ENCODE measurements at places on chromosomes 4 and X.

GRCh38 chrX:106898462-106898861 lies 4.7 kb downstream of the RIPPLY1 start:
- no peak for DNase-seq

DNA sequence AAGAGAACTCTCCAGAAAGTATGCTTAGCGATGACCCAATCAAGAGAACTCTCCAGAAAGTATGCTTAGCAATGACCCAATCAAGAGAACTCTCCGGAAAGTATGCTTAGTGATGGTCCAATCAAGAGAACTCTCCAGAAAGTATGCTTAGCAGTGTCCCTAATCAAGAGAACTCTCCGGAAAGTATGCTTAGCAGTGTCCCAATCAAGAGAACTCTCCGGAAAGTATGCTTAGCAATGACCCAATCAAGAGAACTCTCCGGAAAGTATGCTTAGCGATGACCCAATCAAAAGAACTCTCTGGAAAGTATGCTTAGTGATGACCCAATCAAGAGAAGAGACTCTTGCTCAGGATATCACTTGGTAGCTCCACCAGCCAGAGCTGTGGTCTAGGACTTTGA lies 92.5 kb downstream of the AFAP1 start:
- no peak for DNase-seq

DNA sequence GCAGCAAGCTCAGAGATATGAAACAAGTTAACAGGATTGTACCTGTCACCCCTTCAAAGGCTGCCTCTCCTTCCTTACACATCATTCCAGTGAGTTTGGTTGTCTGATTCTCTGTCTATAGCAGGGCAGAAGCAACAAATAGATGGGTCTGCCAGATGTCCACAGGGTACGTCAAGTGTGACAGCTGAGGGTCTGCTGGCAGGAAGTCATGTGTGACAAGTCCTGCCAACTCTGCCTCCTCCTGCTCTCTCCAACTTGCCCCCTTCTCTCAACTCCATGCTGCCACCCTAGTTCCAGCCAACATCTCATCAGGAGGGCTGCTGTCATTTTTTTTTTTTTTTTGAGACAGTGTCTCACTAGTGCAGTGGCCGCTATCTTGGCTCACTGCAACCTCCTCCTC lies 109.2 kb downstream of the NSUN7 start:
- no peak for DNase-seq

- DNase-seq: no peak
These were observed 4.8 kb downstream of the ADD1 start for GRCh38 chr4:2848449-2848848.

DNA sequence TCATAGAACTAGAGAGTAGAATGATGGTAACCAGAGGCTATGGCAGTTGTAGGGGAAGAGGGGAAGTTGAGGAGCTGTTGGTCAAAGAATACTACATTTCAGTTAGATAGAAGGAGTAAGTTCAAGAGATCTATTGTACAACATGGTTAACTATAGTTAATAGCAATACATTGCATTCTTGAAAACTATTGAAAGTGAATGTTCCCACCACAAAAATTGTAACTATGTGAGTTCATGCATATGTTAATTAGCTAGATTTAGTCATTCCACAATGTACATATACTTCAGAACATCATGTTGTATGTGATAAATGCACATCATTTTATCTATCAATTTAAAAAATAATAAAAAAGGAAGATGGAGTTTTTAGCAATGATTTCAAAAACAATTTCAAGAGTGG lies 125.3 kb upstream of the IL15 start:
- no peak for DNase-seq

DNA sequence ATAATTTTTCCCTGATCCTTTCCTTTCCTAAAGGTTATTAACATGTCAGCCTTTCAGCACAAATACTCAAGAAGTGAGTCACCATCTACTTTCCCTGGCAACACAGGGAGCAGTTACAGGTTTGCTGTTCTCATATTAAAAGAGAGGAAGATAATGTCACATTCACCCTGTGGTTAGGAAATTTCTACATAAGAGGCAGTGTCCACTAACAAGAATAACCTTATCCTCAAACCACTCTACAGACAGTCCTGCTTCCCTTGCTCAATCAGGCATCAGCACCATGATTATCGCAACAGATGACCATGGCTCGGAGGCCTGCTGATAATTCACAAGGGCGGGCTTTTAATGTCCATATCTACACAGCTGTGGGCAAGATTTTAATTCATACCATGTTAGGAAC lies 30.9 kb downstream of the RNF150 start:
- DNase-seq: no peak

DNA sequence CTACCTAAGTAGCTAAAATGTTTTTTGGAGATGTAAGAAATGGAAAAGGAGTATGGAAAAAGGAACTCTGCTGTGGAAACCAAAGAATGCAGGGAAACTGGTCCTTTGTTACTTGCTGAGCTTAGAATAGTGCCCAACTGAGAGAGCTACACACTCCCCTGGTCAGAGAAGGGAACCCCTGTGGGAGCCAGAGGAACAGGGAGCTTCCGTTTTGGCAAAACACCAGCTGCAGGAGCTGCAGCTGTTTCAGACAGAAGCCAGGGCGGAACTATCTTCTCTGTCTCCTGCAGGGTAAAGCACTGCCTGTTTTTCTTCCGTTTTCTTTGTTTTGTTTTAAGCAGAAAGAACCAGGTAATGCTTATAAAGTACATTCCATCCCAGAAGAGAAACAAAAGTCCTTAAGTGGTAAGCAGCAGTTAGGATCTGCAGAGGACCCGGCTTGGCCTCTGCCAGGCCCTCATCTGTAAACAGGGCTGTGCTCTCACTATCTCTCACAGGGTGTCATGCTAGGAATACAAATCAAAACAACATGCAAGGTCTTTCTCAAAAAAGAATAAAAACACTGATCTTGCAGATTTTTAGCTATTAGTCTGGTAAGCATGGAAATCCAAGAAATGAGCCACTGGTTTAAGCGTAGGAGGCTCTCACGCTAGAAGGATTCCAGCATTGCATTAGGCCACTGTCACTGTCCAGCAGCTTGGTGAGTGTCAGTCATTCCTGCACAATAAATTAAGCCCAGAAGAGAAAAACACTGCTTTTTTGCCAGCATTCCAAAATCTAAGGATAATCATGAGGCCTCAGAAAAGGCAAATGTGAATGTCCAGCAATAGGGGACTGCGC lies 76.1 kb downstream of the CHST7 start:
- DNase-seq: no peak

GRCh38 chrX:723781-724180 lies 93.2 kb downstream of the SHOX start:
- no peak for DNase-seq

- DNase-seq: no peak
These were observed 80.0 kb downstream of the AREG start for GRCh38 chr4:74524985-74525384.

DNA sequence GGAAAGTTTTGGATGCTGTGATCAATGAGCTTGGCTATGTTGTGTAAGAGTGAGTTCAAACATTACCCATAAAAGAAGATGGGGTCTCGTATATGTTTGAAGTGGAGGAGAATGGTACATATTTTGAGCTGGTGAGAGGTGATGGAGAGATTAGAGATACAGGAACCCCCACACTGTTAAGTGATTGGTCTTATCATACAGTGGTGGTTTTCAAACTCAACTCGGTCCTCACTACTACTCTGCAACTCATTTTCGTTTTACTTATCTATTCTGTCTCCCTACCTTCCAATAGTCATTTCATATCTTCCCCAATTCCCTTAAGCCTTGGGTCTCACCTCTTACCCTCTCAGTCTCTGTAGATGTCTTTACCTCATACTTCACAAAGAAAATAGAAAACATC lies 16.4 kb upstream of the TNIP3 start:
- no peak for DNase-seq

DNA sequence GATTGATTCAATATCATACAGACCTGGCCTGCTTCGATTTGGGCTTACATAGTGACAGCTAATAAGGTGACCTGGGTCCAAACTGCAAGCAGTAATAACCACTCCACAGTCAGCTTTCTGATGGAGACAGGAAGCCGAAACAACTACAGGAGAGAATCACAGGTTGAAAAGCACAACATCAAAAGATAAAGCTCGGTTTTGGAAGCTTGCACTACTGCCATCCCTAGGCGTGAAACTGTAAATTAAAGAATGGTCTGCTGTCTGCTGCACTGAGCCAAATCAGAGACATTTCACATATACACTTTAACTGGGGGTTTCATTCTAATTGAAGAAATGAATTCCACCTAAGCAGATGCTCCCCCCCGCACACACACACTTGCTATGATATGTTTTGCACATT lies 116.3 kb downstream of the DHX15 start:
- DNase-seq: no peak

- DNase-seq: peak; percentile 37
These were observed 59.4 kb downstream of the POLR2B start for GRCh38 chr4:57037982-57038604.

- DNase-seq: no peak
These were observed 12.6 kb downstream of the SSR4 start for GRCh38 chrX:153806999-153807575.

GRCh38 chr4:184392748-184393559 lies 81.4 kb downstream of the IRF2 start:
- DNase-seq: no peak

DNA sequence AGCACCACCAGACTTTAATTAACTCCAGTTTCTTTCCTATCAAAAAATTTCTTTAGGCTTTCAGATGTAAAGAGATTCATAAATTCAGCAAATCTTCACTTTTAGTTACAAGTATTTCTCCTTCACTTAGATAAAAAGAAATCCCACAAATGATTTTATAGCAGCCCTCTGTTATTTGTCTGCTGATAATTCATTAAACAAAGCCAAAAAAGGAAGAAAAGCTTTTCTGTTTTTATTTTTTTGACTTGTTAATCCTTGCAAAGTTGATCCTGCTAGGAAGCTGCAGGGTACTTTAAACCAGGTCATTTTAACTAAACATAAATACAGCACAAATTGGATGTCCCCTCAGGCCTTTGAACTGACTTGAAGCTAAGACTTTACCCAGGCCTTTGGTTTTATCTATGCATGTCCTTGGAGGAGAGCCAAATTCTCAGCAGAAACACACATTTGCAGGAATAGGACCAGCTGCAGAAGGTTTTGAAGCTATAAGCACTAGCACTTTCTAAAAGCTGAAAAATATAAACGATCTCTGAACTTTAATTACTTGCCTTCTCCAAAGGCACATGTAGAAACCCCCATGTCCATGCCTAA lies 57.5 kb downstream of the PCDH18 start:
- no peak for DNase-seq

GRCh38 chr4:94506822-94507221 lies 55.1 kb downstream of the PDLIM5 start:
- DNase-seq: no peak

GRCh38 chr4:134308910-134309309 lies 107.3 kb upstream of the PABPC4L start:
- DNase-seq: no peak

DNA sequence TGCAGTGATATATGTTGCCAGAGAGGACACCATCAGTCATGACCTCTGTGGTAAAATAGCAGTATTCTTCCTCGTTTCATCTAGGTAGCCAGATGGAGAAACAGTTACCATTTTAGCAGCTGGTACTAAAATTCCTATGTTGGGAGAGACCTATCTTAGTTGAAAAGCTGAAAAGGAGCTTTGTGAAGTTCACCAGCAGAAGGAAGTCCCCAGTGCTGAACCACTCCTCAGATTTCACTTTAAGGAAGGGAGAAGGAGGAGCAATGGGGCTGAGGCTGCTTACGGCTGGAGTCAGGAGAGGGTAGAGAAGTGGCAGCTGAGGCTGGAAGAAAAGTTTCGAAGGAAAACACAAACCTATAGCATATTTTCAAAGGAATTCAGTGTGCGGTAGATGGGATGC lies 103.7 kb downstream of the ATXN3L start:
- DNase-seq: no peak

GRCh38 chr4:1183985-1184773 lies 11.8 kb upstream of the SPON2 start:
- no peak for DNase-seq

- no peak for DNase-seq
These were observed 93.5 kb upstream of the SLC6A14 start for GRCh38 chrX:116342903-116343302.

GRCh38 chrX:8037593-8038348 lies 110.6 kb upstream of the PNPLA4 start:
- DNase-seq: no peak

GRCh38 chrX:78534221-78534620 lies 124.9 kb downstream of the RTL3 start:
- DNase-seq: no peak

DNA sequence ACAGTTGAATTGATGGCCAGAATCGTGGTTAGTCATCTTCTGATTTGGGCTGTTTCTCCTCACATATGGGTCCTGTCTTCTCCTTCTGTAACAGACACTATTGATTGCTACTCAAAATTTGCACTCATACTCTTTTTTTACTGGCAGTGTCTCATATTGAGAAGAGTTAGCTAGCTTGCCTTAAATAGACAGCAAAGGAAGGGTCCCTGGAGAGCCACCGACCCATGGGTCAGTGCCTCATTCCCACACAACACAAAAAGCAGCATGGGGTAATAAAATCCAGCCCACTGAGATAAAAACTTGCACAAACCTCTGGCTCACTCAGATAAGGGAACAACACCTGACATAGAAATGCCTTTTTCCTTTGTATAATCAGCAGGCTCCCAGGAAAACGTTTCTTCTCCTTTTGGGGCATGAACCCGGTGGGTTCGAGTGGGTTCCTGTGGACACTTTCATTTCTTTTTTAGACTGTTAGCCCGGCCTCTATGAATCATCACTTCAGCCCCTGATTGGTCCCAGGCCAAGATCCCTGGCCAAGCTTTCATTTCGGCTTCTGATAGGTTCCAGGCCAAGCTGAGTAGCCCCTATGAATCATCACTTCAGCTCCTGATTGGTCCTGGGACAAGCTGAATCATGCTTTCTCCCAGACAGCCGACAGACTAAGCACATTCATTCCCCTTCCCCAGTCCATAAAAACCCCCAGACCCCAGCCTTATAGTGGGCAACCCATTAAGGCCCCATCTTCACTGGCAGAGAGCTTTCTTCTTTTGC lies 408.1 kb downstream of the DCAF12L2 start:
- no peak for DNase-seq

DNA sequence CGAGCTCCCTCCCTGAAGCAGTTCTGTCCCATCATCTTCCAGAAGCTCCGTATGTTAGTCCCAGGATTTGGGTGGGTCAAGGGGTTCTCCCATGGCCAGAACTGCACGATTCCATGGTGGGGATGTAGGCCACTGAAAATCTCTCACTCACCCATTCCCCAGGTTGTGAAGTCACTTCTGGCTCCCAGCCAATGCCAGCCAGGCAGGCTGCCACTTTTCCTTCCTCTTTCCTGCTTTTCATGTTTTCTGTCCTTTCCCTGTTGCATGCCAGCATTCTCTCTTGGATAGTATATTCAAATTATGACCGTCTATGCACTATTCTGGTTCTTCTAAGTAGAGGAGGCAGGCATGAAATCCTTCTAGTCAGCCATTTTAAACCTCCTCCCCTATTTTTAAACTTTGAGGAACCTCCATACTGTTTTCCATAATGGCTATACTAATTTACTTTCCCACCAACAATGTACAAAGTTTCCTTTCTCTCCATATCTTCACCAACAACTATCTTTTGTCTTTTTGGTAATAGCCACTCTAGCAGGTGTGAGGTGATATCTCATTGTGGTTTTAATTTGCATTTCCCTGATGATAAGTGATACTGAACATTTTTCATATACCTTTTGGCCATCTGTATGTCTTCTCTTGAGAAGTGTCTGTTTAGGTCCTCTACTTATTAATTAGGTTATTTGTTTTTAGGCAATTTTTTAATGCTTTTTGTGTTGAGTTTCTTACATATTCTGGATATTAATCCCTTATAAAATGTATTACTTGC lies 182.1 kb upstream of the TET2 start:
- DNase-seq: no peak

- no peak for DNase-seq
These were observed 20.6 kb downstream of the AP1S2 start for GRCh38 chrX:15834053-15834452.

- no peak for DNase-seq
These were observed 72.3 kb downstream of the CC2D2A start for GRCh38 chr4:15541941-15542340.

Data from activated CD4-positive, alpha-beta T cell treated with anti-CD3 and anti-CD28 coated beads, Interleukin-2, amount 50 U/mL, for 48 hours (primary cell).